ENCODE measurements at places on chromosomes 3 and 15. TPM values are rescaled to one million over a fixed set of nuclear protein-coding genes. Genes with fewer than 3 reads are reported as not detected.

UPK1B gene
- total RNA-seq, result 2.9 TPM

CLDND1 gene
- 143 TPM for total RNA-seq

APOD gene
- 75.5 TPM for total RNA-seq

FANCD2OS gene
- not detected for total RNA-seq

ZPLD1 gene
- total RNA-seq, result 0.11 TPM

CPB1 gene
- total RNA-seq, result 0.17 TPM

ACKR2 gene
- 2.5 TPM for total RNA-seq

COL6A5 gene
- total RNA-seq, result 0.06 TPM

CASR gene
- 0.11 TPM for total RNA-seq

MCTP2 gene
- total RNA-seq, result 12.4 TPM

KBTBD12 gene
- total RNA-seq, result 0.94 TPM

AHSG gene
- not detected for total RNA-seq

WDR48 gene
- 51.6 TPM for total RNA-seq

TMEM44 gene
- 13.8 TPM for total RNA-seq

NRG4 gene
- 8.2 TPM for total RNA-seq

XCR1 gene
- total RNA-seq, result not detected

MYLK gene
- 40.5 TPM for total RNA-seq

PROS1 gene
- 102 TPM for total RNA-seq

SLC2A2 gene
- total RNA-seq, result not detected

SKOR1 gene
- 3.0 TPM for total RNA-seq

TNIK gene
- 38.3 TPM for total RNA-seq

CELF6 gene
- 6.8 TPM for total RNA-seq

STAB1 gene
- total RNA-seq, result 79.7 TPM

DNAH1 gene
- total RNA-seq, result 4.2 TPM

KCNMB2 gene
- 7.8 TPM for total RNA-seq

PTPRG gene
- 65.5 TPM for total RNA-seq

LTK gene
- 0.20 TPM for total RNA-seq

CPNE9 gene
- total RNA-seq, result 6.3 TPM

RBPMS2 gene
- total RNA-seq, result 0.30 TPM

C3orf49 gene
- not detected for total RNA-seq

RNF123 gene
- 25.0 TPM for total RNA-seq

SAMMSON gene
- total RNA-seq, result 0.40 TPM

C2CD4A gene
- 0.06 TPM for total RNA-seq

OIP5 gene
- total RNA-seq, result 5.5 TPM

FBXO40 gene
- total RNA-seq, result 0.10 TPM

RTP4 gene
- total RNA-seq, result 1.2 TPM

SLC22A14 gene
- total RNA-seq, result 0.28 TPM

COMMD2 gene
- total RNA-seq, result 60.9 TPM

EXD1 gene
- not detected for total RNA-seq

MTFMT gene
- 14.9 TPM for total RNA-seq

GPR156 gene
- 2.1 TPM for total RNA-seq

FAM107A gene
- total RNA-seq, result 27.2 TPM

DAPK2 gene
- total RNA-seq, result 6.6 TPM

CCR2 gene
- 0.44 TPM for total RNA-seq
